ENCODE measurements at places on chromosomes 3 and 15. TPM values are rescaled to one million over a fixed set of nuclear protein-coding genes. Genes with fewer than 3 reads are reported as not detected.
A peak's percentile ranks its signal among the peaks of the same experiment; 100 is the strongest.

Gene AP3B2
- total RNA-seq, result 0.11 TPM

Gene PCLAF
- 116 TPM for total RNA-seq

GRCh38 chr15:58856086-58856485 is 77.4 kb downstream of the SLTM start:
- no peaks in the 10 kb centered on the region for H3K27me3 ChIP-seq
- H3K36me3 ChIP-seq, result 0 out of 2 replicates have a peak, but pooled peaks cover 3% of the 10 kb centered on the region
- no peak for DNase-seq
- H3K4me1 ChIP-seq, result peaks cover 11% of the 10 kb centered on the region
- H3K4me3 ChIP-seq, result no peak overlapping the region

DNA sequence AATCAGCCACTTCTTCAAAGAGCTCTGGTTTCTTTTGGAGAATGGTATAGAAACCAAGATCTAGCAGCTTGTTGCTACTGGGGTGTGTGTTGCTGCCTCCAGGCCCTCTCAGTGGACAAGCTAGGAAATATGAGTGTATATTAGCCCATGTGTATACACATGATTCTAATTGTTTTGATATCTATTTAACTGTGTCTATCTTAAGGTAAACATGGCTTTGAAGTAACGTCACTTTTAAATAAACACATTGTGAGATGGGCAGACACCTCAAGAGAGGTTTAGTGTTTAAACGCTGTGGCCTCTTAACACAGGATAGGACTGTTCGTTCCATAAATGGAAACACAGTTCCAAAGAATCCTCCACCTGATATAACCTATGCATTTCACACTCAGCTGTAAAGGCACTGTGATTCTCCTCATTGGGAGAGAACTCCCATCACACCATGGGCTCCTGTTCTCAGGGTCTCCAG is 87.0 kb downstream of the GMPS start:
- no peaks in the 10 kb centered on the region for H3K36me3 ChIP-seq
- H3K27me3 ChIP-seq, result no peaks in the 10 kb centered on the region
- H3K4me1 ChIP-seq, result no peaks in the 10 kb centered on the region
- H3K27ac ChIP-seq, result no peak overlapping the region
- no peak overlapping the region for H3K4me3 ChIP-seq
- DNase-seq, result no peak

- H3K27ac ChIP-seq, result no peak overlapping the region
- H3K27me3 ChIP-seq, result no peaks in the 10 kb centered on the region
- no peaks in the 10 kb centered on the region for H3K36me3 ChIP-seq
- no peak overlapping the region for H3K4me3 ChIP-seq
- no peaks in the 10 kb centered on the region for H3K4me1 ChIP-seq
These were observed 155.5 kb downstream of the OXSM start for GRCh38 chr3:25945366-25945765.

- H3K36me3 ChIP-seq, result no peaks in the 10 kb centered on the region
- peaks cover 23% of the 10 kb centered on the region for H3K4me1 ChIP-seq
- peak; percentile 90 for DNase-seq
These were observed 1077.0 kb downstream of the ROBO2 start for GRCh38 chr3:78116874-78117273.

- H3K27ac ChIP-seq, result no peak overlapping the region
- no peaks in the 10 kb centered on the region for H3K27me3 ChIP-seq
- no peak for DNase-seq
- H3K4me1 ChIP-seq, result no peaks in the 10 kb centered on the region
- no peak overlapping the region for H3K4me3 ChIP-seq
These were observed 218.1 kb downstream of the NAALADL2 start for GRCh38 chr3:175077216-175077615.

DNA sequence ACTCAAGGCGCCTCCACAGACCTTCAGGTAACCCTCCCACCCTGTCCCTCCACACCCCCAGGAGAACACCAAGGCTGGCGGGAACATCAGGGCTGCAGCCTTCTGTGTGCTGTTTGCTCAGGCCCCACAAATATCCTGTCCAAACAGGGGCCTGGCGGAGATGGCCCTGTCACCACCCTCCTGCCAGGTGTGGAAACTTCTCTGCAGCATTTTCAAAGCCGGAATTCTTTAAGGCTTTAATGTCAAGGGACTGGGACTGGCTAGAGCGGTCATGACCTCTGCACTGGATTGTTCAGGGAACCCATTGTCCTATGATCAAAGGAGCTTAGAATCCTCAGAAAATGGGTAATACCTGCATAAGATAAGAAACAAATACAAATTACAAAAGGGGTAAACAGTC is 46.6 kb downstream of the FBLN2 start:
- H3K4me1 ChIP-seq, result no peaks in the 10 kb centered on the region
- H3K4me3 ChIP-seq, result no peak overlapping the region
- no peak for DNase-seq
- H3K36me3 ChIP-seq, result no peaks in the 10 kb centered on the region
- H3K27me3 ChIP-seq, result no peaks in the 10 kb centered on the region

DNA sequence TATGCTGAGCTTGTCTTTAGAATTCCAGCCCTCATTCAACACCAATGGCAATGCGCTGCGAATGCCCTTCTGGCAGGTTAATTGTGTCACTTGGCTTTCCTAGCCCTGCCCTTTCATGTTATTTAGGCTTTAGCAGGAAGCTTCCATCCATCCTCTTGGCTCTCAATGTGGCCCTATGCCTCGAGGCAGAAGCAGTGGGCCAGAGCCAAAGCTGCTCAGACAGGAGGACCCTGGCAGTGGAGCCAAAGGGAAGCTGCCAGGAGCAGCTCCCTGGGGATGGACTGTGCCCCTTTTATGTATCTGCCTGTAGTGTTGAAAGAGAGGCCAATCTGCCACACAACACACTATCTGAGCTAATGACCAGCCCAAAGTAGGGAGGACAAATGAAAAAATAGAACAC is 376.4 kb downstream of the CTNNB1 start:
- no peak overlapping the region for H3K27ac ChIP-seq
- no peaks in the 10 kb centered on the region for H3K36me3 ChIP-seq
- H3K4me1 ChIP-seq, result peaks cover 10% of the 10 kb centered on the region
- DNase-seq, result no peak
- H3K27me3 ChIP-seq, result no peaks in the 10 kb centered on the region
- no peak overlapping the region for H3K4me3 ChIP-seq

Data from SJSA1 (cell line).